ENCODE measurements at places on chromosomes 7 and 10. TPM values are rescaled to one million over a fixed set of nuclear protein-coding genes. Genes with fewer than 3 reads are reported as not detected.

The IFIT1B gene
- total RNA-seq, result 0.12 TPM

The ZNF777 gene
- 3.8 TPM for total RNA-seq

The CYP2C8 gene
- total RNA-seq, result not detected

The OR2A1 gene
- not detected for total RNA-seq

The UNCX gene
- total RNA-seq, result not detected

The ATP6V0A4 gene
- 0.39 TPM for total RNA-seq

The ZNF438 gene
- total RNA-seq, result 1.3 TPM
